NAMALWA (cell line): ENCODE measurements at places on chromosomes 11 and 22.
A peak's percentile ranks its signal among the peaks of the same experiment; 100 is the strongest.

DNA sequence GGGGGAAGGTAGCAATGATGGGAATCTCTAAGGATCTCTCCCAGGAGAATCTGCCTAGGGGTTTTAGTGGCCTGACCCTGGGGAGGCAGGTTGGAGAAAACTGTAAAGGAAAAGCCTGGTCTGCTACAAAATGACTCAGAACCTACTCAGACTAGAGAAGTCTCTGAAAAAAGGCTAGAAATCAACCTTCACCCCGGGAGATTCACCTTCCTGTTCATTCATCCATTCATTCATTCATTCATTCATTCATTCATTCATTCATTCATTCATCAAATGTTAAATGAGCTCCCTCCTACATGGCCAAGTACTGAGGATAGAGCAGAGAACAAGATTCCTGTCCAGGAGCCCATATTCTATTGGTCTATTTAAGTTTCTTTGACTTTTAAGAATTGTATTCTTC, 8.9 kb upstream of the ANKK1 start:
- no peak for DNase-seq

DNA sequence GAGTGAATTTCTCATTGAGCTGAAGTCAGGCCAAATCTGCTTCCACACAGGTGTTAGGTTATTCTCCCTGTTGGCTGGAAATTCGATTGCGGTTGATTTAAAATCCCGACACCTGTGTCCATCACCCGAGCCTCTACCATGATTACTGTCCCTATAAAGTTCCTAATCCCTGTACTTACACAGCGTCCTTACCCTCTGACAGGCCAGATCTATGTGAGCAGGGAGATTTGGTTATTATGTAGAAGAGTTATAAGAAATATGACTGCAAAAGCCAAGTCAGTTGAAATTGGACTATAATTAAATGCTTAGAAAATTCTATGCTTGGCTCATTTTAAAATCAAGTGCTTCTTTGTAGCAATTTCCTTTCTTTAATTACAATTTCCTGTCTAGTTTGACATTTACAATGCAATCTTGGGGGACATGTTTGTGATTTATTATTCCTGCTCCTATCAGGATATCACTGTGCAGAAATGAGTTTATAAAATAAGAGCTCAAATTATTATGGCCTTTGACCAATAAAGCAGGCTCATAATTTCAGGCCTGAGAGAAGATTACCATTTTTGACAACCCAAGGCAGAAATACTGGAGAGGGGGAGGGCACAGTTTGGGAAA, 32.5 kb upstream of the LMO1 start:
- DNase-seq = no peak

GRCh38 chr11:128776069-128776423, 82.2 kb downstream of the FLI1 start:
- no peak for DNase-seq

DNA sequence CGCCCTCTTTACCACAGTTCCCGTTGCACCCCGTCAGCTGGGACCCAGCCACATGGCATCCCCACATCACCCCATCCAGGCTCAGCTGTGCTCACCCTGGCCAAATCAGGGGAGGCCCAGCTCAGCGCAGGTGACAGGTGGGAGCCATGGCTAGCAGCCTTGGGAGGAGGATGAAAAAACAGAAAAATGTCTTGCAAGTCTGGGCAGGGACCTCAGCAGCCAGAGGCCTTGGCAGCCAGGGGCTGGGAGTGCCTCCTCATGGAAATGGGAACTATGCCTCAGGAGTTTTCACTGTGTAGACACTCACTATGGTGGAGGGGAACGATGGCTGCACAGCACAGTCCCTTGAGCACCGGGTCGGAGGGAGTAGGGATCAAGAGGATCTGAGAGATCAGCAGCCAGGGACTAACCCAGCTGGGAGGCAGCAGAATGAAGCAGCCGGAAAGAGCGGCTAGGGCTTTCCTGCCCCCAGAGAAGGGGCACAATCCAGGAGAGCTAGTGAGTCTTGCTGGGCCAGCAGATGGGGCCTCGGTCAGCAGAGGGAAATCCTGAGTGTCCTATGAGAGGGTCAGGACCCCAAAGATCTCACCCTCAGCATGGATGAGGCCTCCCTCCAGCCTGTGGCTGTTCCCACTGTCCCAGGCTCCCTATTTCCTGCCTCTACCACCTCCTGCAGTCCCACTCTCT, 6.2 kb upstream of the FTH1 start:
- DNase-seq = no peak

- DNase-seq = no peak
Observed at GRCh38 chr11:32034680-32035079, 56.2 kb upstream of the RCN1 start.

GRCh38 chr11:64850979-64851567, 6.6 kb upstream of the CDC42BPG start:
- DNase-seq = peak; percentile 90

DNA sequence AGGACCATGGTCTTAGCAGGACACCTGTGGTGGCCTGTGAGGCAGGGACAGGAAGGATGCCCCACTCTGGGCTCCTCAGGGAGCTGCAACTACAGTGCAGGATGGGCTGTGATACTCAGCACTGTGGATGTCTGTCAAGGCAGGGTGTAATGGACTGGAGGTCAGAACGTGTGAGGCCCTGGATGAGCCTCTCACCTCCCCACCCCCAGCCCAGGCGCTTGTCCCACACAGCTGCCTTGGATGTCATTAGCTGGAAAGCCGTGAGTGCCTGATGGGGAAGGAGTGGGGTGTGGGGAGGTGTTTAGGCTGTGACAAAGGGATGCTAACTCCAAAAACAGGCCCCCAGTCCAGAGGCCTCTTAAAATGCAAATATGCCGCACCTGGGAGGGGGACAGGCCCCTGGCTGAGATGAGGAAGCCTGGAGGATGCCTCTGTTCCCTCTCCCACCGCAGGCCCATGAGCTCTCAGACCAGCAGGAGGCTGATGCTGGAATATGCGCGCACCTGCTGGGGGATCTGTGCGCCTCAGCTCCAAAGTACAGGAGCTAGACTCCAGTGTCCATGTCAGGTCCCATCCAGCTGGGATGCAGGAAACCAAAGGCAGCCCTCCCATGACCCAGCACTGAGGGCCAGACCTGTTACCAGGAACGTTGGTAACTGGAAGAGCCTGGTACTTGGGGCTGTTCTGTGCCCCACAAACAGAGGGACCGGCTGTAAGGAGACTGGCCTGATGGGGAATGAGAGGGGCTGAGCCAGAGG, 25.1 kb downstream of the RSPH14 start:
- no peak for DNase-seq

- no peak for DNase-seq
Observed at GRCh38 chr11:77203901-77204753, 76.1 kb downstream of the MYO7A start.

GRCh38 chr11:57972013-57972367, 51.7 kb upstream of the OR9Q1 start:
- DNase-seq = no peak
